ENCODE measurements at places on chromosomes 13 and 19. TPM values are rescaled to one million over a fixed set of nuclear protein-coding genes. Genes with fewer than 3 reads are reported as not detected.

The CEACAM5 gene
- polyA plus RNA-seq = not detected

The TMPRSS9 gene
- 3.8 TPM for polyA plus RNA-seq

The GEMIN7 gene
- polyA plus RNA-seq = 24.0 TPM

The SCN1B gene
- 24.0 TPM for polyA plus RNA-seq

The ERVV-1 gene
- 0.12 TPM for polyA plus RNA-seq

The GRIN3B gene
- 1.3 TPM for polyA plus RNA-seq

The NAPSA gene
- 3.3 TPM for polyA plus RNA-seq

The PLPP2 gene
- 24.2 TPM for polyA plus RNA-seq

The CEACAM16 gene
- polyA plus RNA-seq = not detected

The TNFSF9 gene
- 6.8 TPM for polyA plus RNA-seq

The ZNF260 gene
- polyA plus RNA-seq = 21.9 TPM

DNA sequence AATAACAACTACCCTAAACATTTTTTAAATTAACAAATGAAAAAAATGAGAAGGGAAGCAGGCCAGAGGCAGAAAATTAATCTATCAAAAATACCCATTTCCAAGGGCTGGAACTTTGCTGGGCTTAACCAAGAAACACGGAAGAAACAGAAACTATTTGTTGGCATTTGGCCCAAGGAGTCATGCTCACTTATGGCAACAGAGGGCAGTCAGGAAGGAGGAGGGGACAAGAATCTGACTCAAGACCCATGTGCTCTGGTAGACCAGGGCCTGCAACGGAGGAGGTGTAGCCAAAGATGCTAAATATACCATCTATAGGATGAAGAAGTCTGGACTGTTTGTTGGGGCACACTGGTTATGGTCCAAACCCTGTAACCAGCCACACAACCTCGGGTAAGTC, 496.7 kb downstream of the COG6 start:
- no peak for DNase-seq

DNA sequence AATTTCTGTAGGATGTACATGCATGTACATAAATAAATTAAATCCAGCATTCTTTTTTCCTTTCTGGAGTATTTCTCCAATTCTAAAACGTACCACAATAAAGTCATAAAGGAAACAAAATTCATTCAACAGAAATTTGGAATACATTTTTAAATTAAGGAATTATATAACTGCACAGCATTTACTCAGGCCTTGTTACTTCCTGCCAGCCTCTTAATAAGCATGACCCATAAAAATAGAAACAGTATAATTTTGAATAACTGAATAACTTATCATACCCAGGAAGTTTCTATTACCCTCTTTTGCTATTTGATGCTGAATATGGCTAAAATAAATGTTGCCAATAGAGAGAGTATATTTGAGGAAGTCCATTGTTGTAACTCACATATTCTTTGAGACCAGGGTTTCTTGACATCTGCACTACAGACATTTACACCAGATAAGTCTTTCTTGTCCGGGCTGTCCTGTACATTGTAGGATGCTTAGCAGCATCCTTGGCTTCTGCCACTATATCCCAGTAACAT, 178.2 kb downstream of the KLF12 start:
- no peak for DNase-seq

DNA sequence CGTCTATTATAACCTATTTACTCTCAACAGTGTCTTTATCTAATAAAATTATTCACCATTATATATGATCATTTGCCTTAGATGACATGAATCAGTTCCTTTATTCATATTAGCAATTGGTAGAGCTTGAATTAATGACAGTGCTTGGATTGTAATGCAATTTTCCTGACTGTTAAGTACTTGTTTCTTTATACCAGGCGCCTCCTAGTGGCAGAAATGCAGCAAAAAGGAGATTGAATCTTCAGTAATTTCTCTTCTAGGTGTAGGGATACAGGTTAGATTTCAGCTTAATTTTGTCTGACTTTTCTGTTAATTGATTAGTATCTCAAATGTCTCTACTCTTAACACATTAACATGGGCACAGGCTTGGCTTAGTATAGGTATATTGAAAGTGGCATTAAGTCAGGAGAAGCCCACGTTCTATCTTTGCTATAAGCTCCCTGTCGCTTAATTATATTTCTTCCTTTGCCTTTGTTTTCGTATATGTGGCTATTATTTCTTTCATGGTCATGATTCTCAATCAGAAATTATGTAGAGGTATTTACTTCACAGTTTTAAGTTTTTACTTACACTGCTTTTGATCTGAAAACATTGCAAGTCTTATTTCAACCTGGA, 9.1 kb upstream of the LHFPL6 start:
- DNase-seq = peak; percentile 66

DNA sequence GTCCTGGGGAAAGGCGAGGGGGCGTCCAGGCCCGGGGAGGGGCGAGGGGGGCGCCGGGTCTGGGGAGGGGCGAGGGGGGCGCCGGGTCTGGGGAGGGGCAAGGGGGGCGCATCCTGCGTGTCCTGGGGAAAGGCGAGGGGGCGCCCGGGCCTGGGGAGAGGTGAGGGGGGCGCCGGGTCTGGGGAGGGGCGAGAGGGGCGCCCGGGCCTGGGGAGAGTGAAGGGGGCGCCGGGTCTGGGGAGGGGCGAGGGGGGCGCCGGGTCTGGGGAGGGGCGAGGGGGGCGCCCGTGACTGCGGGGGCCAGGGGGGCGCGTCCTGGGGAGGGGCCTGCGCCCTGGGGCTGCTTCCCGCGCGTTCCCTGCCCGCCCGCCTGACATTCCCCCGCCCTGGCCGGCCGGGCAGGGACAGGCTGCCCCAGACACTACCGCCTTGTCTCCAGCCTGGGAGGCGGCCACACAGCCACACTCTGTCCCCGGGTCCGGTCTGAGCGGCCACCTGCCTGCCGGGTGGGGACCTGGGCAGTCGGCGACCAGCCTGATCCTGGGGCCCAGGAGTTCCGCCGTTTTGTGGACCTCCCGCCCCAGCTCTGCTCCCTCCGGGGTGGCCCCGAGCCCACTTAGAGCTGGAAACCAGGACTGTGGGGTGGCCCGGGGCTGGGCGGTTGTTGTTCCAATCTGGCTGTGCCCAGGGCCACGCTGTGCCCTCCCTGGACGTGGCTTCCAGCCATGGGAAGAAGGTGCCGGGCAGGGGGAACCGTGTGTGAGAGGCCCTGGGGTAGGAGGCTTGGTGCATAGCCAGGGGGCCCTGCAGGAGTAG, 11.8 kb downstream of the PALM start:
- DNase-seq = no peak

GRCh38 chr13:52804202-52804641, 44.2 kb downstream of the PCDH8 start:
- no peak for DNase-seq

- DNase-seq = no peak
Measured at GRCh38 chr19:48897181-48897580, 1.4 kb downstream of the TULP2 start.

GRCh38 chr19:5321851-5322681, 18.5 kb downstream of the PTPRS start:
- DNase-seq = no peak

DNA sequence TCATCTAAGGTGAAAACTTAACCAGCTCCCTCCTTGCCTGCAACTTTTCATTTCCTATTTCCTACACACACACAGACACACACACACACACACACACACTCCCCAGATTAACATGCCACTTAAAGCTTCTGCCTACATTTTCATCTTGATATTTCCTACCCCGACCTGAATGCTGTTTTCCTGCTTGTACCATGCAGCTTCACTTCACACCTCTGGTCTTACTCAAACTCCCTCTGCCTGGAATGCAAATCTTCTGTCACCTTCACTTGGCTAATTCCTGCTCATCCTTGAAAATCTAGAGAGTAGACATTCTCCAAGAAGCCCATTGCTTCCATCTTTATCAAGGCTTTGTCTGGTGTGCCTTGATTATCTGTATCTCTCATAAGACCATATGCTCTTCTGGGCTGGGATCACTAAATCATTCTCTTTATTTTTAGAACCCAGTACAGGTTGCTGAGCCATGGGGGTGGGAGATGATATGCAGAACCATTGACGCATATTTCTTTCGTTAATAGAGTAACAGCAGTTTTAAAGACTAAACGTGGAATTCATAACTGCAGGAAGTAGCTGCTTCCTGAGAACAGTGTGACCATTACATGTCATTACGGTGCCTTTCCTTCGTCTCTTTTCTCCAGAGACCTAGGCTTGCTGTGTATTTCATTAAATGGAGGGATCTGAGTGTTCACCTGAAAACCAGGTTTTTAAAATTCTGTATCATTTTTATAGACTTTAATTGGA, 37.7 kb downstream of the CNMD start:
- DNase-seq = no peak

DNA sequence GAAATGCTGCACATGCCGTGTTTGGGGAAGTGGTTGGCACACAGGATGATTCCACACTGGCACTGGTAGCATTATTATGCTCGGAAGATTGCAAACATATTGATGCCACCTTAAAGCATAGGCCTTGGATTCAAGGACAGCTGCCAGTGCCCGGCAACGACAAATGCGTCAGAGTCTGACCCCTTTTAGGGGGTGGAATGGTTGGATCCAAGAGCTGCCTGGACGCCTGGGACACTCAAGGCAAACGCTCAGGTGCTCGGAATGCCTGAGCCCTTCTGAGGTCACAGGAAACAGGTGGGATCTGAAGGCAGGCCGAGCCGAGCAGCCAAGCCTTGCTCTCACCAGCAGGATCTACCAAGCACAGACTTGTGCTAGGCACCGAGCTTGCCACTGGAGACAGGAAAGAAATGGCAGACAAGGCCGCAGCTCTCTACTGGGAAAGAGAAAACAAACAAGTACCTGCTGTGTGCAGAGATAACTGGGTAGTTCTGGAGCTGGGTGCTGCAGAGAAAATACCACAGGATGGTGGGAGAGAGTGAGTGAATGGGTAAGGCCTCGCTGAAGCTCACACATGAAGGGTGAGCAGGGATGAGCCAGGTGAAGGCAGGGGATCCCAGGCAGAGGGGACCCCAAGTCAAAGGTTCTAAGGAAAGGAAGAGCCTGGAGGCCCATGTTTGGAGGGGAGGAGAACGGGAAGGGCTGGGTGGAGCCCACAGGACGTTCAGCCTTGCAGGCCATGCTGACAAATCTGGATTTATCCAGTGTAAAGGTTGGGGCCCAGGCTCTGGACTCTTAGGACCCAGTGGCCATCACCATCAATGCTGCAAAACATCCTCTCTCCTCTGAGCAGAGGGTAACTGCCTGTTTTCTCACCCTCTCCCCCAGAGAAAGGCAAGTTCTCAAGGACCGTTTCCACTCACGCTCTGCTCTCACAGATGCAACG, 9.2 kb downstream of the RANBP3 start:
- DNase-seq = no peak

GRCh38 chr19:14073261-14073924, 807 bp downstream of the MISP3 start:
- no peak for DNase-seq

- DNase-seq = no peak
Measured at GRCh38 chr19:39679056-39679790, 23.5 kb downstream of the LGALS16 start.

- DNase-seq = no peak
Measured at GRCh38 chr19:13032837-13033236, 37.6 kb downstream of the NFIX start.

DNA sequence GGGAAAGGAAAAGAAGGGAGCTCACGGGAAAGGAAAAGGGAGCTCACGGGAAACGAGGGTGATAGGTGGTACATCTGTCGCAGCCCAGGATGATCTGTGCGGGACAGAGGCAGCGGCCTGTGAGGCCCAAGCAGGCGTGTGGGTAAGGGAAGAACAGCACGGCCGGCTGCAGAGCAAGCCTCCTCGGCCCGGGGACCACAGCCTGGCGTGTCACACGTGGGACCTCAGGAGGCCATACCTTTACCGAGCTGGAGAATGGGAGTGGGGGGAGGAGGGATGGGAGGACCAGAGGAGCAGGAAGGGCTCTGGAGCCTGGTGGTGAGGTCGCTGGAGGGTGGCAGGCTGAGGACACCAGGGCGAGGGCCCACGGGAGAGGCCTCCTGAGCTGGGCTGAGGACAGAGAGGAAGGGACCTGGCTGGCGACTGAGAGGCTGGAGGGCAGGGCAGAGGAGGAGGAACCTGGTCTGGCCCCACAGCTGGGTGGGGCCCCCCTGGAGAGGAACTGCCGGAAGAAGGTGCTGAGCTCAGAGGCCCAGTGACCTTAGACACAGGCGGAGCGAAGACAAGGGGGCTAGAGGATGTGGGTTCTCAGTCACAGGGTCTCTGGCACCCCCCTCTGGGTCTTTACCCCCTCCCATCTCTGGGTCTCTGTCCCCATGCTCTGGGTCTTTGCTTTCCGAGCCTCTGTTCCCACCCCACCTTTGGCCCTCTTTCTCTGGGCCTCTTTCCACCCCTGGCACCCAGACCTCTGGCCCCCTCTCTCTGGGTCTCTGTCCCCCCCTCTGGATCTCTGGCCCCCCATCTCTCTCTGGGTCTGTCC, 2.9 kb upstream of the FTL start:
- no peak for DNase-seq

DNA sequence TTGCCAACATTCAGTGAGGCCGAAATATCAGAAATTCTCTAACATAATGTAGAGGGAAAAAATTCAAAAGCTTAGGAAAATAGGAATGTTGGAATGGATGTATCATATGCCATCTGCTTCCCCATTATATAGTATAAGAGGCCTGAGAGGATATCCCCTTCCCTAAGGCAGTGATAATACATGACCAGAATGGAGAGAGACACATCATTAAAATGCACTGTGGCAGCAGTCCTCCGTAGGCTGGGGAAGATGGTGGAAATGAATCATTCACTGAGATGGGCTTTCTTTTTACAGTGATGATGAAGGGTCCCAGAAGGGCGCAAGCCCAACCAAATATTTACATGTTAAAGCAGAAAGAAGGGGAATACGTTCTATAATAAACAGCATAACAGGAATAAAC, 799.1 kb upstream of the SPRY2 start:
- DNase-seq = peak; percentile 22

DNA sequence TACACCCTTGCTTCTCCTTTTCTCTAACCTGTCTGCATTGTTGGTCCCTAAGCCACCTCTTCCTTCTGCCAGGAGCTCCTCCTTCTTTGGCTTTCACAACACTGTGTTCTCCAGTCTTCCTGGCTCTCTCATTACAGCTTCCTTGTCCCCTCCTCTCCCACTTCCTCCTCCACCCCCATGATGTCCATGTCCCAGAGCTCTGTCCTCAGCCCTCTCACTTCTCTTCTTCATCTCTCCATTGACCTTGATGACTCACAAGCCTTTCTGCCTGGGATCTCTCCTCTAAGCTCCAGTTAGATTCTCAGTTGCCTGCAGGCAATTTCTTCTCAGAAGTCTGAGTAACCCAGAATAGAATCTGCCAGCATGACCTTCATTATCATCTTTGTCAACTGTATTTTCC, 100.3 kb upstream of the WASF3 start:
- DNase-seq = no peak

- DNase-seq = no peak
Measured at GRCh38 chr19:6423499-6424194, 964 bp downstream of the KHSRP start.

- no peak for DNase-seq
Measured at GRCh38 chr19:41420101-41420880, 6.9 kb downstream of the B3GNT8 start.

DNA sequence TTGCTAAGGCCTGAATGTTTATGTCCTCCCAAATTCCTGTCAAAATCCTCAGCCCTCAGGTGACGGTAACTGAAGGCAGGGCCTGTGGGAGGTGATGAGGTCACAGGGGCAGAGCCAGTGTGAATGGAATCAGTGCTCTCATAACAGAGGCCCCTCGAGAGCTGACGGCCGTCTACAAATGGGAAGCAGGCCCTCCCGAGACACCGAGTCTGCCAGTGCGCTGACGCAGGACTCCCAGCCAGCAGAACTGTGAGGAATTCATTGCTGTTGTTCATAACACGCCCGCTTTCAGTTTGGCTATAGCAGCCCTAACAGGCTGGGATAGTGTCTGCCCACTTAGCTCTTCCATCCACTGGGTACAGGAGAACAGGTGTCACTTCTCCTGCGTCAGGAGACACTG, 41.2 kb downstream of the CARS2 start:
- no peak for DNase-seq

GRCh38 chr13:49812812-49813211, 20.3 kb upstream of the KPNA3 start:
- DNase-seq = no peak

Measured in spinal cord (tissue), 10 donors.